ENCODE measurements at places on chromosomes 5 and 9.

- DNase-seq = no peak
Measured at GRCh38 chr5:1544294-1544961, 20.7 kb upstream of the LPCAT1 start.

DNA sequence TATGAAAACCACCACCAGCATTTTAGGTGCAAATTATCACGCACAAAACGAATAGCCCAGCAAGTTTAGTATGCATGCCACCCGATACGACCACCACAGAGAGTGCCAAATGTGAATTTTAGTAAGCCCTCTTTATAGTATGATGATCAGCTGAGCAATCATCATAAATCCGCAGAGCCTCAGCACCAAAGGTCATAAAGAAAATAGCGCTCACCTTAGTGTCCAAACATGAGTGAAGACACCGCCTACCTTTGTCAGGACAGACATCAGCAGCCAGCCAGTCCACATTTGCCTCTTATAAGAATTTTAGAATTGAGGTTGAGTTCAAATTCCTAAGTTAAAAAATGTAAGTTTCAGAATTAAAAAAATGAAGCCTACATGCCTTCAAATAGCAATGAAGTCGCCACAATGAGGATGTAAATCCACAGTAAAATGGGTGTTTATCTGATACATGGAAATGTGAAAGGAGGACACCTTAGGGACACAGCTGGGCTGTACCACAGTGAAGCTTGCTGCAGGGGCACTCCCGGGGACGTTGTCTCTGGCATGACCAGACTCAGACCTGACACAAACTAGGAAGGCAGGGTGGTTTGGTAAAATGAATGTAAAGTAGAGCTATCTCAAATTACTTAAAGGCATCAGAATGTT is 149.0 kb downstream of the AUH start:
- DNase-seq = no peak

GRCh38 chr9:107866711-107867311 is 377.2 kb upstream of the KLF4 start:
- peak; percentile 22 for DNase-seq

- no peak for DNase-seq
Measured at GRCh38 chr5:5344051-5344571, 78.4 kb upstream of the ICE1 start.

DNA sequence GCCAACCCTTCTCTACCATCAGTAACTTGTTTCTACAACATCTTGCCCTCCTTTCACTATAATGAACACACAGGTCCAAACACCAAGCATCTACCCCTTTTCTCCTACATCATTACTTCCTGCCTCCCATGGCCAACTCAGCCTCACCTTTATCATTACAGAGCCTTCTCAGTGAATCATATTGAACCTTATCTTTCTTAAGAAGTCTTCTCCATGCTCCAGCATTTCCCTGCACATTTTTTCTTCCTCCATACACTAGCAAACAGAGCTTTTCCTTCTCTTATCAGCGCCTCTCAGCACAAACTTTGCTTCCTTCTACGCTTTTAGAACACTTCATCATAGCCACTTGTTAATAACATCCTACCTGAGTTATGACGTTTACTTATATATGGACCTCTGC is 148.2 kb downstream of the ARL15 start:
- no peak for DNase-seq

- no peak for DNase-seq
Measured at GRCh38 chr5:177325868-177326381, 14.2 kb upstream of the MXD3 start.

- DNase-seq = no peak
Measured at GRCh38 chr9:21281275-21281674, 23.8 kb downstream of the IFNA5 start.

DNA sequence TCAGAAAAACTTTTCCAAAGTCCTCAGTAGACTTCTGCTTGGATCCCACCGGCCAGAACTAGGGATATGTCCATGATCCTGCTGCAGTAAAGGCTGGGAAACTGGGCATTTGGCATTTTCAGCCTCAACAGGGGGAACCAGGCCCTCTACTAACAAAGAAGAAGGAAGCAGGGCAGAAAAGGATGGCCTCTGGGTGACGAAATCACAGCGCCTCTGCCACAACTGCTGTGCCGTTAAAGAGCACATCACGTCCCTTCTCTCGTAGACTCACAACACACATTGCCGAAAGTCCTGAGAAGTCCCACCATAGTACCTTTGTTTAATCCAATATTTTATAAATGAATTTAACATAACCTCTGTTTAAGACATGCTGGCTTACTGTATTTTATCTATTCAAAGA is 10.4 kb upstream of the AFAP1L1 start:
- no peak for DNase-seq

DNA sequence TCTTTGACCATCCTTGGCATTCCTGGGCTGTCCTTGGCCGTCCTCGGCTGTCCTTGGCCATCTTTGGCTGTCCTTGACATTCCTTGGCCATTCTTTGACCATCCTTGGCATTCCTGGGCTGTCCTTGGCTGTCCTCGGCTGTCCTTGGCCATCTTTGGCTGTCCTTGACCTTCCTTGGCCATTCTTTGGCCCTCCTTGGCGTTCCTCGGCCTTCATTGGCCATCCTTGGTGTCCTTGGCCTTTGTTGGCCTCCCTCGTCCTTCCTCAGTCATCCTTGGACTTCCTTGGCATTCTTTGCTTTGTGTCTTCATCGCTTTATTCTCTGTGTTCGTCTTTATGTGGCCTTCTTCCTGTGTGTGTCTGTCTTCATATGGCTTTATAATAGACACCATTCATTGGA is 20.7 kb downstream of the NDUFS6 start:
- no peak for DNase-seq

- no peak for DNase-seq
Measured at GRCh38 chr5:122680623-122681350, 94.1 kb upstream of the SNX2 start.

DNA sequence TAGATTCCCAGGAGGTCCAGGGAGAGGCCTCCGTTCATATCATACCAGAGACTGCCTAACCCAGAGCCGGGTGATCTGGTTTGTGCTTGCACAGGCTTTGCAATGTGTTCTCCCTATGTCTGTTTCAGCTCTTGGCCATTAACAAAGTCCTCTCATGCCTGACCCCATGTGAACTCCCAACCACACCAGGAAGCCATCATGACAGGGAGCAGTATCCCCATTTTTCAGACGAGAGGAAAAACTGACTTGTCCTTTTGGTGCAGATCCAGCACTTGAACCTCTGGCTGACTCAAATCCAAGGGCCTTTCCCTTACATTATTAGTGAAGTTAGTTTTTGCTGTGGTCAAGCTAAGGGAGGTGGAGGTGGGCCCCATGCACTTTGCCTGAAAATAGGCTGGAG is 58.4 kb downstream of the TEX10 start:
- DNase-seq = no peak

DNA sequence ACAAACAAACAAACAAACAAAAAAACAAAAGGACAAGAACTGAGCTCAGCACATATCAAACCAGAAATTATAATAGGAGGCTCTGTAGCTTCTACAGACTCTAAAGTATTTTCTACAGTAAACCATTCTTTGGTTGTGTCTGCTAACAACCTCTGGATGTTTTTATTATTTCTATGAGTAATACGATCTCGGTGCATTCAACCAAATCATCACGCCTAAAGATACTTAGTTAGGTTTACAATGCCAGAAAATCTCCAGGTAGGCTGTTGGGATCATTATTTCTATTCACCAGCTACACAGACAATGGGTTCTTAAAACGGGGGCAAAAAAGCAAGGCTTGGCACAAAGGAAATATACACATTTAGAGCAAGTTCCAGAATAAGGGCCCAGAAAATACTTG is 41.6 kb upstream of the ALDOB start:
- DNase-seq = no peak

DNA sequence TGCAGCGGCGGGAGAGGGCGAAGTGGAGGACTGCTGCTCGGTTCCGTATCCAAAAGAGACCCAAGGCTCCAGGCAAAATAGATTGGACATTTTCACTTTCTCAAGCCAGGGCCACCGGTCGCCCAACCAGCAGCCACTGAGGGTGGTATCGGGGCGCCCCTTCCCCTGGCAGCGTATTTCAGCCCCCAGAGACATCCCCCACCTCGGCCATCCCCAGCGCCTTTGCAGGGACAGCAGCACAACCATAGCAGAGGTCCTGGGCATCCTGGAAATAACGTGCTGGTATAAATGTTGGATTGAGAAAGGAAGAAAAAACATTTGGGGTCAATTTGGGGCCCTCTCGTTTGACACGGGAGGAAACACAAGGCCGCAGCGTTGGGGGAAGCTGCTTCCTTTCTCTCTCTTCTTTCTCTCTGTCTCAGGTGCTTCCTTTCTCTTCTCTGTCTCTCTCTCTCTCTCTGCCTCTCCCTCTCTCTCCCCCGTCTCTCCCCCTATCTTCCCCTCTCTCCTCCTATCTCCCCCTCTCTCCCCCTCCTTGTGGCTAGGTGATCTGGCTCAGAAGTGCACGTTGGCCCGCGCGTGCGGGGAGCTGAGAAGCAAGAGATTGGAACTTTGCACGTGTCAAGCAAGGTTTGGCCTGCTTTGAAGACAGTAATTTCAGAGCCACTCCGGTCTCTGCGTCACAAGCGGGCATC is 624 bp upstream of the RETREG1 start:
- no peak for DNase-seq

- no peak for DNase-seq
Measured at GRCh38 chr9:96599298-96599697, 20.3 kb downstream of the CDC14B start.

DNA sequence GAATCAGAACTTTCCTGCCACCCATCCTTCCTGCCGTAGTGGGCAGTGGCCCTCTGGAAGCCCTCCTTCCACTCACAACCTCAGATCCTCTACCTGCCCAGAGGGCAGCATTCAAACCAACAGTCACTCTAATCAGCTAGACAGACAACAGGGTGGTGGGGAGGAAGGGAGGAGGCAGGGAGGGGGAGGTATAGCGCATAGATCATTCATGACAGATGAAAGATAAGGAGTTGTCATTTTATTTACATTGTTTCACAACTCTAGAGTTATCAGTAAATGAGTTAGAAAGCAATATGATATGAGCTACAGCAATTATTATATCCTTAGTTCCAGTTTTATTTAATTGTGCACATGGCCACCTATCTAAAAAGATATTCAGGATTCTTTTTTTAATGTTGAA is 852 bp downstream of the IL9 start:
- DNase-seq = no peak

DNA sequence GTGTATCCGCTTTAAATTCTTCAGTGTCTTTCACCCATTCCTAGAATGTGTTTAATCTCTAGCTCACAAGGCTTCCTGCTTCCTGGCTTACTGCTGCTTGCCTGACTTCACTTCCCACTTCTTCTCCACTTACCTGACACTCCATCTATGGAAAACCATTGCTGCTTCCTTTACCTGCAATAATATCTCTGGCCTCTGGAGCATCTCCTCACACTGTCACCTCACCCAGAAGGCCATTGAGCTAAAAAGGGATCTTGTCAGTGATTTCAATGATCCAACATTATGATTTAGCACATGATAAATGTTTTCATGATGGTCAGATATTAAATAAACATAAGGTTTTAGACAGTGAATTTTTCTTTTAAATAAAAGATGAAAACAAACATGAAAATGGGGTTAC is 281.1 kb downstream of the MRPS30 start:
- no peak for DNase-seq
